ENCODE measurements at places on chromosomes 2 and 18.

- no peak for DNase-seq
Observed at GRCh38 chr2:148582679-148583511, 61.7 kb upstream of the EPC2 start.

DNA sequence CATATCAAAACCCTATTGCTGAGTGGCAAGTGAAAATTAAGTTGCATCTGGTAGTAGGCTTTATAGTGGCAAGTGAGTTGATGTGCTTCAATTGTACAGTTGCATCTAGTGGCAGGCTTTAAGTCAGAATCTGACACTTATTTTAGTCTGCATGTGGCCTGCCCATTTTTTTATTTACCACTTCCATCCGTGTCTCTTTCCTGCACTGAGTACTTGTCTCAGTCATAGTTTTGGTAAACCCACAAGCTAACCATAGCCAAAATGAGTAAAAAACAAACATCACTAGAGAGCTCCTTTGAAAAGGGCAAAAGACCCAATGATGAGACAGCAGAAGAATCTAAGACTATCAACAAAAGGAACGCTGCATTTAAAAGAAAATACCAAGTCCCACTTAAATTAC, 96.0 kb upstream of the CRACDL start:
- no peak for DNase-seq

DNA sequence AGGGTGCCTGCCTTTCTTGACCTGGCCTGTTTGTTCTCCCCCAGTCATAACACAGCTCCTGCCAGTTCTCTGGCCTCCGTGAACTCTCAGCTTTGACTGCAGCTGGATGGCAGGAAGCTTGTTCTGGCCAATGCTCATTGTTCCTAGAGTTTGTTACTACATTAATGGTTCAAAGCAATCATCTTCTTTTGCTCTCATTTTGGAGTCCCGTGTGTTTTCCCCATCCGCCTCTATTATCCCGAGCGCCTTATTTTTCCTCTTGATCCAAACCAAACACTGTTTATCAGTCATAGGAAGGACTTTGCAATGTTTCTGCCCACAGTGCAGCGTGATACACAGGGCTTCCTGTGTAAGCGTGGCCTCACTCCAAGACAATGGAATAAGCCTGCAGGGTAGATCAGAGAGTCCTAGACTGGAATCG, 184.3 kb upstream of the APCDD1 start:
- DNase-seq, result no peak

GRCh38 chr18:67733088-67733487, 216.6 kb upstream of the DSEL start:
- no peak for DNase-seq

DNA sequence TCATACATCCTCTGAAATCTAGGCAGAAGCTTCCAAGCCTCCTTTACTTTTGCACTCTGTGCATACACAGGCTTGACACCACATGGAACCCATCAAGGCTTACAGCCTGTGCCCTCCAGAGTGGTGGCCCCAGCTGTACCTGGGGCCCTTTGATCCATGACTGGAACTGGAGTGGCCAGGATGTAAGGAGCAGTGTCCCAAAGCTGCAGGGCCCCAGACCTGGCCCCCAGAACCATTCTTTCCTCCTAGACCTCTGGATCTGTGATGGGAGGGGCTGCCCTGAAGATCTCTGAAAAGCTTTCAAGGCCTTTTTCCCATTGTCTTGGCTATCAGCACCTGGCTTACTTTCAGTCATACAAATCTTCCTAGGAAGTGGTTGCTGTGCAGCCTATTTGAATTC, 63.1 kb upstream of the NOL4 start:
- no peak for DNase-seq

- DNase-seq, result no peak
Observed at GRCh38 chr2:240822280-240822847, 2.3 kb upstream of the KIF1A start.

GRCh38 chr2:19711470-19712372, 190.1 kb downstream of the TTC32 start:
- DNase-seq, result no peak

DNA sequence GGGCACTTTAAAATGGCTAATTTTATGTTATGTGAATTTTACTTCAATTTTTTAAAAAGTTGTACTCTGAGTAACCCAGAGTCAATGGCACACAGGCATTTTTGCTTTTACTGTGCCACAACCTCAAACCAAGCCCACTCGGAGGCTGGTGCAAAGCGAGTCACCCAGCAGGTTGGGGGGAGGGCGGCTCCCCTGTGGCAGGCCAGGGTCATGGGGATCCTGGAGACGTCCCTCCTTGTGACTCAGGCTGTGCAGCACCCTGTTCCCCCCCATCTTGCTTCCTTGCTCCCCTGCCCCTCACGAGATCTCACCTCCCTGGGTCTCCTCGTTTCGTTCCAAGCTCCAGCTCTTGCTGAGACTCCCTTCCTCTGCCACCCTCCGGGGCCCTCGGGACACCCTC, 58.6 kb downstream of the POMC start:
- no peak for DNase-seq

- no peak for DNase-seq
Observed at GRCh38 chr18:10131081-10131459, 217.3 kb downstream of the VAPA start.
